LHCN-M2 (cell line): ENCODE measurements at places on chromosomes 2 and 18. TPM values are rescaled to one million over a fixed set of nuclear protein-coding genes. Genes with fewer than 3 reads are reported as not detected.

The FBLN7 gene
- 4.4 and 5.1 TPM in 2 replicates for total RNA-seq

The ADNP2 gene
- 13.3 and 15.6 TPM in 2 replicates for total RNA-seq

The OTOS gene
- total RNA-seq = not detected in 2 replicates

The PROKR1 gene
- not detected in 2 replicates for total RNA-seq

The FAM228A gene
- not detected in 2 replicates for total RNA-seq

The FEV gene
- not detected in 2 replicates for total RNA-seq

The TTC21B gene
- total RNA-seq = 18.0 and 18.8 TPM in 2 replicates

The NT5C1B gene
- not detected in 2 replicates for total RNA-seq
